Cerebellar cortex (tissue), 1 donor: ENCODE measurements at places on chromosomes 1 and 21.
A peak's percentile ranks its signal among the peaks of the same experiment; 100 is the strongest.

- no peak for DNase-seq
Observed at GRCh38 chr1:184988506-184988905, 14.2 kb upstream of the NIBAN1 start.

- DNase-seq = no peak
Observed at GRCh38 chr1:78370356-78370755, 120.4 kb upstream of the PTGFR start.

DNA sequence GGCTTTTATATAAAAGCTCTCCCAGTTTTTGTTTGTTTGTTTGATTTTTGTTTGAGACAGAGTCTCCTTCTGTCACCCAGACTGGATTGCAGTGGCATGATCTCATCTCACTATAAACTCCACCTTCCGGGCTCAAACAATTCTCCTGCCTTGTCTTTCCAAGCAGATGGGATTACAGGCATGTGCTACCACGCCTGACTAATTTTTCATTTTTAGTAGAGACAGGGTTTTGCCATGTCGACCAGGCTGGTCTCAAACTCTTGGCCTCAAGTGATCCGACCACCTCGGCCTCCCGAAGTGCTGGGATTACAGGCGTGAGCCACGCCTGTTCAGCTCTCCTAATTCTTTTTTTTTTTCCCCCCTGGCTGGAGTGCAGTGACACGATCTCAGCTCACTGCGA lies 4.4 kb downstream of the PCAT6 start:
- DNase-seq = no peak

DNA sequence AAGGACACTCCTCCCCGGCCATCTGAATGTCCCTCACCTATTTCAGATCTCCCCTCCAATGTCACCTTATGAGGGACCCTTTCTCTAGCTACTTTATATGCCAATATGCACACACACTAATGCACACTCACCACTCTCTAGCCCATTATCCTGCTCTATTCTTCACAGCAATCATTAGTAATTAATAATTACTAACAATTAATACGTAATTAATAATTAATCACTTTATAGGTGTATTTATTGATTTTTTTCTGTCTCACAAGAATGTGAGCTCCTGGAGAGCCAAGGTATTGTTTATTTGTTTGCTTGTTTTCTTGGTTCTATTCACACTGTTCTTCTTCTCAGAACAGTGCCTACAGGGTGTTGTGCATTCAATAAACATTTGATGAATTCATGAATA lies 385.2 kb upstream of the DUSP10 start:
- no peak for DNase-seq

- DNase-seq = no peak
Observed at GRCh38 chr1:89125240-89125912, 538 bp downstream of the GBP2 start.

DNA sequence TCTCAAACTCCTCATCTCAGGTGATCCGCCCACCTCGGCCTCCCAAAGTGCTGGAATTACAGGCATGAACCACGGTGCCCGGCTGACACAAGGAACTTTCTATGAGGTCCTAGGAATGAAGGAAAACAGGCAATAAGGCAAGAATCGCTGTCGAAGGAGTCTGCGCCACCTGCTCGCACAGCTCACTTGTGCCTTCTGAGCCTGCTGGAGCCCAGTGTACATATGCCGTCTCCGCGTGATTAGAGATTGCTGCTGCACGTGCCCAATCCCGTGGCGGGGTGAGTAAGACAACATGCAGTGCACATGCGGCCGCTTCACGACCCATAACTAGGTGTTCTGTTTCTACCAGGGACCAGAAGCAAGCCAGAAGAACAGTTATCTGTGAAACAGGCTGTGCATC lies 24.3 kb downstream of the H3-3A start:
- DNase-seq = peak; percentile 88

DNA sequence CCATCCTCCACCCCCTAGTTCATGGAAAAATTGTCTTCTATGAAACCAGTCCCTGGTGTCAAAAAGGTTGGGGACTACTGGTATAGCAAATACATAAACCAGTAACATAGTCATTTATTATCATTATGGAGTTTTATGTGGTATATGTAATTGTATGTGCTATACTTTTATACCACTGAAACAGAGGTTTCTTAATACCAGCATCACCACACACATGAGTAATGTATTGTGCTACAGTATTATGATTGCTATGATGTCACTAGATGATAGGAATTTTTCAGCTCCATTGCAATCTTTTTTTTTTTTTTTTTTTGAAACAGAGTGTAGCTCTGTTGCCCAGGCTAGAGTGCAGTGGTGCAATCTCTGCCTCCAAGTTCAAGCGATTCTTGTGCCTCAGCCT lies 5.7 kb upstream of the PAXBP1 start:
- no peak for DNase-seq

GRCh38 chr21:25080661-25081060 lies 526.6 kb downstream of the MRPL39 start:
- no peak for DNase-seq

GRCh38 chr1:154599658-154600057 lies 8.3 kb downstream of the ADAR start:
- peak; percentile 53 for DNase-seq

DNA sequence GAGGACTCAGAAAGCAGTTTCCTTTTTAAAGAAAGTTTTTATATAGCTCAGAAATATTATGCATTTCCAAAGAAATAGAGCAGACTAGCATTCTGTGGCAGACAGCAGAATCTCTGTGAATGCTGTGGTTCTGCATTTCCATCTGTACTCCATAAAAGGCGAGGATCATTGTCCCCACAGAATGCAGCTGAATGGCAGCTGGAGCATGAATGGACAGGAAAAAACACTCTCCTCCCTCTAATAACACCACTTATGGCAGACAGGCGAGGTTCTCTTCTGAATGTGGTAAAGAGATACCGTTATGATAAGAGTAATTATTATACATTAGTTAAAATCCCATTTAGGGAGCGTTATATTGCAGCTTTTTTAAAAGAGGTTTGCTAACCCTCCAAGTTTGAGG lies 81.4 kb upstream of the WLS start:
- DNase-seq = no peak

GRCh38 chr1:26003756-26004155 lies 5.9 kb upstream of the PAFAH2 start:
- no peak for DNase-seq

DNA sequence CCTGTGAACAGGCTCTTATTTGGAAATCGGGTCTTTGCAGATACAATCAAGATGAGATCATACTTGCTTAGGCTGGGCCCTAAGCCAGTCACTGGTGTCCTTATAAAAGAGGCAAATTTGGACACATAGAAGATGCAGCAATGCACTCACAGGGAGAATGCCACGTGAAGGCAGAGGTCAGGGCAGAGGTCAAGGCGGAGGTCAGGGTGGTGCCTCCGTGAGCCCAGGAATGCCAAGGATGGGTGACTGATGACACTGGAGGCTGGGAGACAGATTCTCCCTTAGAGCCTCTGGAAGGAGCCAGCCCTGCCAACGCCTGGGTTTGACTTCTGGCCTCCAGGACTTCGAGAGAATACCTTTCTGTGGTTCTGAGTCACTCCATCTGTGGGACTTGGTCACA lies 22.8 kb upstream of the C1orf174 start:
- DNase-seq = no peak

- DNase-seq = no peak
Observed at GRCh38 chr21:42306366-42307035, 8.7 kb downstream of the TFF3 start.

- peak; percentile 22 for DNase-seq
Observed at GRCh38 chr1:237394281-237394680, 352.3 kb downstream of the RYR2 start.

GRCh38 chr21:32826329-32827167 lies 55.0 kb upstream of the PAXBP1 start:
- peak; percentile 56 for DNase-seq

DNA sequence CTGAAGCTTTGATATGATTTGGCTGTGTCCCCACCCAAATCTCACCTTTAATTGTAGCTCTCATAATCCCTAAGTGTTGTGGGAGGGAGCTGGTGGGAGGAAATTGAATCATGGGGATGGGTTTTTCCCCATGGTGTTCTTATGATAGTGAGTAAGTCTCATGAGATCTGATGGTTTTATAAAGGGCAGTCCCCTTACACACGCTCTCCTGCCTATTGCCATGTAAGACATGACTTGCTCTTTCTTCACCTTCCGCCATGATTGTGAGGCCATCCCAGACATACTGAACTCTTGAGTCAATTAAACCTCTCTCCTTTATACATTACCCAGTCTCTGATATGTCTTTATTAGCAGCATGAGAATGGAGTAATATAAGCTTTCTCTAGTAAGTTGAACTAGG lies 261.9 kb downstream of the HLX start:
- no peak for DNase-seq

DNA sequence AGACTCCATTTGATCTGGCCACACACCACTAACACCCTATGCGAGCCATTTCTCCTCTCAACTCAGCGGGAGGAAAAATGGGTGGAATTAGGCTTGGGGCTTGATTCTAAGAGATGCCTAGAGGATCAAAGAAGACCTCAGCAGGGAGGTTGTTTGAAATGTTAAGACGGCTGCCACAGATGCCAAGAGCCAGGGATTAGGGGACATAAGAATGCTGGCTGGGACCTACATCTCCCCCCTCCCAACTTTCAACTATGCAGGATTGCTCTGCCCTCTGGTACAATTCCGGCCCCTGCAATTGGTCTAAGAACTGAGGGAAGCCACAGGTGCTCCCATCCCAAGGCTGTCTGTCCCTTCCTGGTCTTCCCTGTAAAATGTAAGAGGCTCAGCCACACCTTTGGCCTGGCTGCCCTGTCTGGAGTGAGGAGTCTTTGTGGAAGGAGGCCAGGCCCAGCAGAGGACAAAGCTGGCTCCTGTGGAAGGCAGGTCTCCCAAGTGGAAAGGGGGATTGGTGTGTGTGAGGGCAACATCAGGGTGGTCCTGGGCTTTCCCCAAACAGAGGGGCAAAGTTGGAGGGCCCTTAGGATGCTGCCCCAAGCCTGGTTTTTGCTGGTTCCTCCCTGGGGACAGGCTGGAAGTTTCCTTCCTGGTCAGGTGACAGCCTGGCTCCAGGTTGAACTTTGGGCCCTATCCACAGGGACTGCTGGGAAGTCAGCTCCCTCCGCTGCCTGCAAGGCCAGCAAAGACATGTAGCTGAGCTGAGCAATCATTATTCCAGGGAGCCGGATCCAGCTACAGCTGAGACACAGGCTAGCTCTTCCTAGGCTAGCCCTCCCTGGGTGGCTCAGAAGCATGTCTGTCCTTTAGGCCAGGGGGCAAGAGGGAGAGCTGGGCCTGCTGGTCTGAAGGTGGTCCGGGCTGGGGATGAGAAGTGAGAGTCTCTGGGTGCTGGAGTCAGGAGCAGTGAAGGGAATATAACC lies 34.5 kb upstream of the SYNC start:
- no peak for DNase-seq

GRCh38 chr1:94067196-94067595 lies 53.8 kb downstream of the ABCA4 start:
- no peak for DNase-seq

GRCh38 chr1:175173531-175173930 lies 19.0 kb downstream of the KIAA0040 start:
- no peak for DNase-seq

DNA sequence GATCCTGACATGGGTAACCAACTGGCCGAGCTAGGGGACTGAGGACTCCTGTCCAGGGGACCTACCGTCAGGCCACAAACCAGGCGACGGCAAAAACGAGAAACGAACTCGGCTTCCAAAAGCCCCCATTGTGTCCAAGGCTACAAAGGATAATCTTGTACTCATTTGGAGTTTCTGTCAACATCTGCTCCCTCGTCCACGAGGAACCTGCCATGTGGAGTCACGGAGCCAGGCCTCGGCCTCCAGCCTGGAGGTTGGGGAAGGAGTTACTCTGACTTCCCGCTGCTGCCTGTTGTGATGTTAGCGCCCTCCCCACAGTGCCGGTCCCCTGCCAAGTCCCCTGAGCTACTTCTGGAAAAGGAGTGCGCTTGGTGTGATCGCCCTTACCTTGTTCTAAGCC lies 7.3 kb downstream of the KRTAP10-1 start:
- DNase-seq = no peak
